ENCODE measurements at places on chromosomes 6 and 20.

DNA sequence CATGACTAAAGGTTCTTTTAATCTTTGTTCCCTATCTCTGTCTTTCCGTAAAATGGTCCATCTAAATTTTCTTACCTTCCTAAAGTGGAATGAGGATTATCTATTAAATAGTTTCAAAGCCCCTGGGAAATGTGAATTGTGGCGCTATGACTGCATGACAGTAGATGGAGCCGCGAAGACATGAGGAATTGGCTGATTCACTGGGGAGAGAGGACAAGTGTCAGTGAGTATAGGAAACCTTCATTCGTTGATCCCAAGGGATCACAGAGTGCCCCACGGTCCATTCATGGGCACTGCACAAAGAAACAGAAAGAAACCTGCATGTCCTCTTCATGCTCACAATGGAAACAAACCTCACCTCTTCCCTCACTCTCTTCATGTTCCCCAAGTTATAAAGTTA lies 479.3 kb upstream of the BTBD3 start:
- no peak for DNase-seq

GRCh38 chr6:109701221-109701620 lies 10.1 kb downstream of the FIG4 start:
- no peak for DNase-seq

DNA sequence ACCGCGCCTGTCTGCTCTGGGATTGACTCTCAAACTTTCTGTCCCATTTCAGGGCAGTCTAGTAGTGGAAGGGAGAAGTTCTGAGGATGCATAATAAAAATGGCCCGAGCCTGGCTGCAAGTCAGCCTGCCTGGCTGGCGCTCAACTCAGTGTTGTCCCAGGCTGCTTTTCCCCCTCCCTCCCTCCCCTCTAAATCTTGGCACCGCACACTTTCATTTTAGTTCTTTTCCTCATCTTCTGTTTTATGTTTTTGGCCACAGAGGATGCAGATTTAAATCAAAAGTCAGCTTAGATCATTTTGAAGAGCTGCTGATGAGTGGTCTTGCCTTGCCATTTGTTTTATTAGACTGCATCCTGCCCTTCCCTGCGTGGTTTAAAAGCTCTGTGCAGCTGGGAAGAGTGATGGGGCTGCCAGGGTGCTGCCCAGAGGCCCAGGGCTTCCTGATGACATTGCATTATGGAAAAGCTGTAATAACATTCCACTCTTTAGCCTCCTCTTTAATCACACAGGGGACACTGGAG lies 6.5 kb upstream of the UQCC2 start:
- DNase-seq = no peak

DNA sequence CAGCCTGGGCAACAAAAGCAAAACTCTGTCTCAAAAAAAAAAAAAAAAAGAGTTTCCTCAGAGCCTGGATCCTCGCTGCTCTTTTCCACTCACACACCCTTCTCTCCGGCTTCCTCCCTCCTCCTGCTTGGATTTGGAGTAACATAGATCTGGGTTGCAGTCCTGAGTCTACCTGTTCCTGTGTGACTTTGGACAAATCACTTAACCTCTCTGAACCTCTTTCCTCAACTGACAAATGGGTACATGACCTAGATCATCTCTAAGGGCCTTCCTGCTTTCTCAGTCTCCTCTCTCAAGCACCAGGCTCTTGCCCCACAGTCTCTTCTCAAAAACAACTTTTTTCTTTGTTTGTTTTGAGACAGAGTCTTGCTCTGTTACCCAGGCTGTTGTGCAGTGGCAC lies 5.6 kb upstream of the R3HDML start:
- no peak for DNase-seq

- no peak for DNase-seq
Measured at GRCh38 chr6:139343052-139343750, 31.2 kb downstream of the CITED2 start.

DNA sequence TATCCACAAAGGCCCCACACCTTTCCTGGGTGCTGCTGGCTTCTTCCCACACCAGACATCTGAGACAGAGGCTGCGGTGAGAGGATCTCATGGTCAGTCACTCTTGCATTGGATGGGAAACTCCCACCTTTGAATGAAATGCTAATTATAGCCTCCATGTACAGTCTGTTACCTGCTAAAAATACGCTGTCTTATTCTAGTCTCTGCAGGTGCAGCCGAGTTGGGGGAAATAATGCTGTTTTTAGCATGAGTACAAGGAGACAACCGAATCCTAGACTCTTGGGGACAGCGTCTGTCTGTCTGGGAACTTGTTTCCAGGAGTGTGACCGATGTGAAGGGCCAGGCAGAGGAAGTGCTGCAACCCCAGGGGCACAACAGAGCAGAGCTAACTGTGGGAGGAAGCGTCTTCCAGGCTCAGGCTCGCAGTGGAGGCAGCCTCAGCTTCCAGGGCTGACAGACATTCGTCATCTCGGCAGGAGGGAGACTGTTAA lies 286.2 kb downstream of the PREX1 start:
- no peak for DNase-seq

DNA sequence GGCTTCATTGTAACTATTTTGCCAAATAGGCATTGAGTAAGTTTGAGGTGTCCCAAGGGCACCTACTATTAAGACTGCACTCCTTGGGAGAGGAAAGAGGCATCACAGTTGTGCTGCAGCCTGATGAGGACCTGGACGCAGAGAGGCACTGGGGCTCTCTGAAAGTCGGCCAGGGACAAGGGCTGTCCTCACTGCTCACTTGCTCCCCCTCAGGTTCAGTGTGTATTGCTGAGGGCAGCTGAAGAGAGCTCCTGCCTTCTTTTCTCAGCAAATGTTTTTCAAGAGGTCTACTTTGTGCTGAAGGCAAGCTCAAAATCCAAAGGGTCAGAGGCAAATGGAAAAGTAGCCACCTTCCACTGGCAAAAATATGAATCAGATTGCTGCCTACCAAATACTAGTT lies 331.8 kb downstream of the RIMS1 start:
- DNase-seq = no peak

DNA sequence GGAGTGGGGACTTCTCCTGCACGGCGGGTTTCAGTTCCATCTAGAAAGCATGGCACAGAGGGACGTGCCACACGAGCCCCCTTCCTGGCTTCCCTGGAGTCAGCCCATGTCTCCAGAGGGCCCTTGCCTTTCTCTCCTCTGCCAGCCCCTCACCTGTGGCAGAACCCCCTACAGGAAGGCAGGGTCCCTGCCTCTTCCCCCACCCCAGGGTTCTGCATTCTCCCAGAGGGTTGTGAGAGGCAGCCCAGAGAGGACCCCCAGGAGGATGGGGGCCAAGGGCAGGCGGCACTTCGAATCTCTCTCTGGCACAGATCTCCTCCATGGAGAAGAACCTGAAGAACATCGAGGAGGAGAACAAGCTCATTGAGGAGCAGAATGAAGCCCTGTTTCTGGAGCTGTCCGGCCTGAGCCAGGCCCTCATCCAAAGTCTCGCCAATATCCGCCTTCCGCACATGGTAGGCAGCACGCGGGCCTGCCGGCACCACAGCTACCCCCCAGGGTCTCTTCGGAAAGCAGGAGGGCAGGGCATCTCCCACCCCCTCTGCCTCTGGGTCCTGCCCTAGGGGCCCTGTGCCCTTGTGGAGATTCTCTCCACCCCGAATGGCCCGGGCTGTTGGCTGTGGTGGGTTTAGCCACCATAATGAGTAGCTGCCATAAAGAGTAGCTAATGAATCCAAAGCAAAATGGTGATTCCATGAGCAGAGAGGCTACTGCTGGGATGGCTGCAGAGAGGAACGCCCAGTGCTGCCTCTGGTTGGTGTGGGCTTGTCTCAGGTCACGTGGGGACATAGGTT lies 15.9 kb upstream of the PCMTD2 start:
- no peak for DNase-seq

DNA sequence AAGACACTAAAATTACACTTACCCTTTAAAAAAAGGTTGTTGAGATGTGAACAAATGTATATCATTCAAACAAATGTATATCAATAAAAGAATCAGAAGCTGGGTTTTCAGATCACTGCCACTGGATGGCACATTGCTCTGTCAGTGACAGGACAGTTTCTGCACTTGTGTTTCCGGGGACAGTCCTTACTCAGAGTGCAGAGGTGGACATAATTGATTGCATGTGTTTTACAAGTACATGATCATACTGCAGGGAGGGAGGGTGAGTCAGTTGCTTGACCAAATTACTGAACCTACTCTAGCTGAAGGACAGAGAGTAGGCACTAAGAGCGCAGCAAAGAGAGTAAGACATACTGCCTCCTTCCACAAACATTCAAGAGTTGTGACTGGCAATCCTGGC lies 302.3 kb downstream of the TENT5A start:
- no peak for DNase-seq

DNA sequence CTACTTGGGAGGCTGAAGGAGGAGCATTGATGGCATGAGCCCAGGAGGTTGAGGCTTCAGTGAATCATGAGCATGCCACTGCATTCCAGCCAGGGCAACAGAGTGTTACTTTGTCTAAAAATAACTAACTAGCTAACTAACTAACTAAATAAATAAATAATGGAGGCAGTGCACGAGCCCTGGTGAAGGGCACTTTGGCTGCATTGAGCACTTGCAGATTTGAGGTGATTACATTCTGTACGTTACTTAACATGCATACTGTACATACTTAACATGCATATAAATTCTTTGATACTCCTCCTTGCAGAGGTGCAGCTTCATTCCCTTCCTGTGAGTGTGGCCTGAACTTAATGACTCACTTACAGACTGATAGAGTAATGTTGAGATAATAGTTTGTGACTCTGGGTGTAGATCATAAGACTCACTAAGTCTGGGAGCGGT lies 10.7 kb downstream of the HLA-A start:
- no peak for DNase-seq

- DNase-seq = no peak
Measured at GRCh38 chr6:157151989-157152388, 171.3 kb downstream of the TMEM242 start.

DNA sequence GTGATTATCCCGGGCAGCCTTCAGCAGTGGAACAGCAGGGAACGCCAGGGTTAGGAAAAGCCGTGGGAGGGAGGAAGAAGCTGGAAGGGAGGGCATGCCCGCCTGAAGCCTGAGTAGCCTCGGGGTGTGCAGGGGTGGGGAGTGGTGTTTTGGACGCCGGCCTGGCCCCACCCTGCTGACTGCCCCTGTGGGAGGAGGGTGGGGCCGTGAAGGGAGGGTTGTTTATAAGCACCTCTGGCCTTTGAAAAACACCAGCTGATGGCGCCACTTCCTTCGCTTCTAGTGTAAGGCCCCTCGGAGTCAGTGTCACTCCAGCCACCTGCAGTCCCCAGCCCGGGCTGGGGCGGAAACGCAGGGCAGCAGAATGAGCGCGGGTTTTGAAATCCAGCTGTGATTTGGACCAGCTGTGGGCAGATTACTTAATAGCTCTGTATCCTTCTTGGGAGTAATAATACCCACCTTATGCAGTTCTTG lies 52.8 kb upstream of the BMP6 start:
- no peak for DNase-seq

GRCh38 chr6:11230158-11231107 lies 2.0 kb downstream of the NEDD9 start:
- DNase-seq = no peak

DNA sequence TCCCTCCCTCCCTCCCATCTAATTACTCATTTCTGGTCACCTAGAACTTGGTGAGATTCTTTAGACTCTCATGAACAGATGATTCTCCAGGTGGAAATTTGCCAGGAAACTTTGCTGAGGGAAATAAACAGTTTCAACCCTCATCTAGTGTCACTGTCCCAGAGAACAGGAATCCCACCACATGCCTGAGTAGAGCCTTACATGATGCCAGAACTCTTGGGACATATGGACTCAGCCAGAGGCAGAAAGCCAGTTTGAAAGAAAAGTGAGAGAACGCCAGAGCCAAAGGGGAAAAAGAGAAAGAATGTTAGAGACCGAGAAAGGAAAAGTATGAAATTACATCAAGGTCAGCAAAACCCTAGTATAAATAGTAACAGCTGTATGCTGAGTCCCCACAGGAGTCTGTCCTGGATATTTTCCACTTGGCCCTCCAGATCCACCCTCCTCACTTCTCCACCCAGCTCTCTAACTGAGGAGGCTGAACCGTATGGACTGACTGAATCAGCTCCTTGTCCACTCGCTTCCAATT lies 127.5 kb upstream of the COL21A1 start:
- DNase-seq = no peak

GRCh38 chr20:6841128-6841527 lies 73.6 kb downstream of the BMP2 start:
- DNase-seq = no peak

DNA sequence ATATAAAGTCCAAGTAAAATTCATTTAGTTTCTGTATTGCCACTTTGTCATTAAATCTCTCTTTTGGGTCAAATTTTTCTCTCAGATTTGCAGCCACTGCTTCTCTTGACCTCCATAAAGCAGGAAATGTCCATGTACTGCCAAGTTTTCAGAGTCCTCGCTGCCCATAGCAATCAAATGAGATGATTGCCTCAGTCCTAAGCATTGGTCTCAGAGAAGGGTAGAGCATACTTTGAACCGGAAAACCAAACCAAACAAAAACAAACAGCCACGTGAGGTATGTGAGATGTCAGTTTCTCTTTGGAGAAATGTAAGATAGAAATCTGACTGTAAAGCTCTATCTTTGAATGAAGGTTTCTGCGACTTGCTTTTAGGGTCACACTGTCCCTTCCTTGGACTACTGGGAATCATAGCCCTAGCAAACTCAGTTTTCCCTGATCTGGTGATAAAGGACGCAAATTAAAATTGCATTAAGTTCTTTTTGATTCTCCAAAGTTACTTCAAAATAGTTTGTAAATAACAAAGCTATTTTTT lies 505.4 kb upstream of the CITED2 start:
- DNase-seq = no peak

- no peak for DNase-seq
Measured at GRCh38 chr6:41255110-41255509, 27.0 kb downstream of the TREML4 start.

DNA sequence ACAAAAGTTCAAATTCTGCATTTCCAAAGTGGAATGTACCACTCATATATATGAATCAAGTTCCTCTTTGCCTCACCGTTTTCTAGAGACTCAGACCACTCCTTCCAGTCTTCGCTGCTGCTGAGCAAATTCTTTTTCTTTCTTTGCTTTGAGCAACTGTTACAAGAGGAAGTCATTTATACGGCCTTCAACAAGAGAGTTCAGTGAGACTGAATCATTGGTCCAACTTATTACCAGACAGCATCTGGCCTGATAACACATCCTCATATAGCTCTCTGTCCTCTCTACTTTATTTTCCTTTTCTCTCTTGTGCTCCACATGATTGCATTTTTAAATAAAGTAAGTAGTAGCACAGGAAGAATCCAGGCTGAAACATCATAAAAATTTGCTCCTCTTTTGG lies 652.7 kb downstream of the PHF3 start:
- DNase-seq = no peak

- no peak for DNase-seq
Measured at GRCh38 chr20:38969708-38970107, 7.6 kb downstream of the DHX35 start.

GRCh38 chr6:75611702-75612375 lies 10.2 kb downstream of the SENP6 start:
- no peak for DNase-seq

GRCh38 chr6:97205966-97206365 lies 77.0 kb downstream of the MMS22L start:
- no peak for DNase-seq

- peak; percentile 9 for DNase-seq
Measured at GRCh38 chr6:37433657-37434271, 743 bp downstream of the CMTR1 start.

Measured in CD4-positive, alpha-beta T cell (primary cell).